ENCODE measurements at places on chromosomes 7 and 10. TPM values are rescaled to one million over a fixed set of nuclear protein-coding genes. Genes with fewer than 3 reads are reported as not detected.
A peak's percentile ranks its signal among the peaks of the same experiment; 100 is the strongest.

GRCh38 chr10:35165811-35166210, 39.2 kb downstream of the CREM start:
- DNase-seq = no peak

- no peak for DNase-seq
These were observed 866.4 kb downstream of the LRMDA start for GRCh38 chr10:76297780-76298281.

DNA sequence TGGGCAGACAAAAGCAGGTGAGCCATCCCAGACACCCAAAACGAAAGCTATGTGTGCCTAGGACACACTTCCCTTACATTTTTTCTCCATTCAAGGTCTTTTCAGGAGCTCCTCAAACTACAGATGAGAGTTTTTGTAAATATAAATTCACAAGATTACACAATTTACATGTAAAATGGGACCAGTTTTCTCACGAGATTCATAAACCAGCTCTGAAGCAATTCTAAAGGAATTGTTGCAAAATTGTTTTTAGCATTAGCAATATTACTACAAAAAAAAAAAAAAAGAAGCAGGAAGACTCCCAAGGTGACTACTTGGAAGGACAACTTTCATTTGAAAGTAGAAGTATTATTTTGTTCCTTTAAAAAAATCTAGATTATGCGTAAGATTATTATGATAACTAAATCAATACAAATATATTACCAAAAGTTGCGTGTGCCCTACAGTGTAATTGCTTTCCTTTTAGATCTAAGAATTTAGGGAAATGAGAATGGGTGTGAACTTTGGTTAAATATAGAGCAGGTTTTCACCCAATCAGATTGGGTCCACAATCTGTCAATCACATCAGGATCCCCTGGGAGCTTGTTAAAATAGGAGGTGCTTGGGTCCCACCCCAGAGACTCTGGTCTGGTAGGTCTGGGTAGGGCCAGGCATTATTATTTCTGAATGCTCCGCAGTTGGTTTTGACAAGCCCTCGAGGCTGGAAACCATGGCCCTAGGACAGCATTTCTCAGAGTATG, 72.2 kb downstream of the TBXAS1 start:
- no peak for DNase-seq

The LRIT1 gene
- not detected for total RNA-seq

DNA sequence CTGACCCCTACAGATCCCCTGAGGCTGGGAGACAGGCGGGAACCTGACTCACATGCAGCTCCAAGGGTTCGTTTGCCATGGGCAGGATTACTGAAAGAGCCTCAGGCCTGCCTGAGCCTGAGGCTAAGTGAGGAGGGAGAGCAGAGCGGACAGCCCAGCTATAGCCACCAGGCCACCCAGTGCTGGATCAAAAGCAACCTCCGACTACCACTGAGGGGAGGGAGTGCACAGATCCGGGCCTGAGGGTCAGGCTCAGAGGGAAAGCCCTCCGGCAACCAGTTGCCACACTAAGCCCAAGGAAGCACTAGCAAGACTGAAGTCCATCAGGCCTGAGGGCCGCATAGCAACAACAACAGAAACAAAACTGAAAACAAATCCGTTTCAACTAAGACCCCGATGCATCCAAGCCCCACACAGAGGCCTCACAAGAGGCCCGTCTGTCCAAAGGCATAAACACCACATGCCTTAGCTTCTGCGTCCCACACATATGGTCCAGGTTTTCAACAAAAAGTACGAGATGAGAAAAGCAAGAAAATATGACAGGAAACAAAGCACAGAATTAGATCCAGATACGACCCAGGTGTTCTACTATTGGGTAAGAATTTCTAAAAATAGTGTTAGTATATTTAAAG, 92.5 kb upstream of the VIPR2 start:
- no peak for DNase-seq

- DNase-seq = no peak
These were observed 18.8 kb upstream of the FAM170B start for GRCh38 chr10:49152663-49153062.

- no peak for DNase-seq
These were observed 13.7 kb downstream of the LBX1 start for GRCh38 chr10:101215397-101216206.

DNA sequence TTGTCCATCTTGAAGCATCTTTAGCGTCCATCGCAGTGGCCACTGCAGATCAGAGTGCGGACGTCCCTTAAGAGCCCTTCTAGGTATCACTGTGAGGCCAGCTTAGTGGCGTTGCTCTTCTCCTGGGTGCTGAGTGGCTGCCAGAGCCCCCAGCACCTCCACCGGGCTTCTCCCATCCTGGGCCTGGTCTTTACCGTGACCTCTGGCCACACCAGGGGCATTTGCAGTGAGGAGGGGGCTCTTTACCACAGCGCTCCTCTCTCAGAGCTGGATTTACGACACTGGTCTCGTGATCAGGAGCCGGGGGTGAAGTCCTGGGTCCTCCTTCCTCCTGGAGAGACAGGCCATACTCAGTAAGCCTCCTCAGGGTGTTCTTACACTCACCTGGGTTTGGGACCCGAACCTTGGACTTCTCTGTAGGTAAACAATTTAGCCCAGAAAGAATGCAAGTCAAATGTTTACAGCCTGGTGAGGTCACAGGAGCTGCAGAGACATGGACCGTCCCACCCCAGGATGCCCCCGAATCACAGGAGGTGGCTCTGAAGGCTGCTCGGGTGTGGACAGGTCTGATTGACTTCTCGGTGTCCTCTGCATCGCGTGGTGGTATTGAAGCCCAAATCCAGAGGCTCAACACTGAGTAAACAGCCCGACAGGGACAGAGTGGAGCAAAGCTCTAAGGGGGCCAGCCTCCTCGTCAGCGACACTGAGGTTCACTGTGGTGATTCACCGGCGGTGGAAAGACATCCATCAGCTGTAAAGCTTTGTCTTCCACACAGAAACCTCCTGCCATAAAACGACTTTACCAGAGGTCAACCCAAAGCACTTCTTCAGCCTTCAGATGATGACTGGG, 33.0 kb downstream of the JAKMIP3 start:
- no peak for DNase-seq

The FFAR4 gene
- total RNA-seq = 17.1 TPM

The CNTNAP2 gene
- total RNA-seq = 2.6 TPM

The SPDYE5 gene
- total RNA-seq = not detected

DNA sequence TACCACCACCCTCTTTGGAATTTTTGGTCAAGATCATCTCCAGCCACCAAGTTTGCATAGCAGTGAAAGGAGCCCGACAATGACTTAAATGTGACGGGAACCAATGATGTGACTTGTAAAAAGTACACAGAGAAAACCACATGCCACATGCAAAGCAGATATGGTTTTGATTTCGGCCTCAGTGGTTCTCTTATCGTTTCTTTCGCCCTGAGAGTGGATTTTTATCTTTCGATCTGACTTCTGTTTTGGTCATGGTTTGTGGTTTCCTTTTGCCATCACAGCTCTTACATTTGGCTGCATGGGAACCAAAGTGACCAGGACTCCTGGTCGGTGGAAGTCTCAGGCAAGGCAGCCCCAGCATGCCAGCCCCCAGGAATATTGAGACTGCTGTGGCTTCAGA, 31.5 kb downstream of the TCF7L2 start:
- DNase-seq = no peak

DNA sequence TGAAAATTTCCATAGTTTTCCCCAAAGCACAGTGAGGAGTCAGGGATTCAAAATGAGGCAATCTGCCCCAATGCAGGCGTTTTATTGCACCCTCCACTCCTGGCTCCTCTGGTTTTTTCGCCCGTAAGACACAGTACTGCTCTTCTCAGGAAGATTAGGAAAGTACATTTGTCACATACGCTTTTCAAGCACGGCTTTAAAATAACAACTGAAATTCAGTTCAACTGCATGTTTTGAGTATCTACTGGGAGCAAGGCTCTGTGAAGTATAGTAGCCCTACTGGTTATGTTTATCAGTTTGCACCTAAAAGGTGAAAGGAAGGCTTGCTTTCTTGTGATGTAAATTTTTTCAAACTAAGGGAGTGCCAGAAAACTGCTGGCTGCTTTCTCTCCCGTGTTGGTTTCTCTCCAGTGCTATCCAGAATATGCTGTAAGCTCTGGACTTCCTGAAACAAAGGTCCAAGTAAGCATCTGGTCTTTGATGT, 1.9 kb upstream of the SGMS1 start:
- no peak for DNase-seq

DNA sequence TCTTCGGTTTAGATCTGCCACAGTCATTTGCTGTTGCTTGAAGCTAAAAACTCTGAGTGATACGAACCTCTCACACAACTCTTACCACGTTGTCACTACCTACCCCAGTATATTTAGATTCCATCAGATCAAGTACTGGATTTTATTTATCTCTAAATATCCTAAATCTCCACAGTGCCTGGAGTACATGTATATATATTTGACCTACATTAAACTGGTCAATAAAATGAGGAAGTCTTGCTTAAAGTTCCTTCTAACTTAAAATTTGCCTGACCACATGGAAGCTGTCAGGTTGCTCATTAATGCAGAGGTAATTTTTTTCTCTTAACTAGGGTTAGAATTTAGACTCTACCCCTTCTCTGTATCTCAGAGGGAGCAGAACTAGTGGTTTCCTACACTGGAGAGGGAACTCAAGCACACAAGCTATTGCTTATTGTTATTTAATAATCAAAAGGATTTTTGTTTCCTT, 3.1 kb upstream of the MACC1 start:
- no peak for DNase-seq

GRCh38 chr10:120392671-120393079, 64.4 kb upstream of the PLPP4 start:
- peak; percentile 29 for DNase-seq

DNA sequence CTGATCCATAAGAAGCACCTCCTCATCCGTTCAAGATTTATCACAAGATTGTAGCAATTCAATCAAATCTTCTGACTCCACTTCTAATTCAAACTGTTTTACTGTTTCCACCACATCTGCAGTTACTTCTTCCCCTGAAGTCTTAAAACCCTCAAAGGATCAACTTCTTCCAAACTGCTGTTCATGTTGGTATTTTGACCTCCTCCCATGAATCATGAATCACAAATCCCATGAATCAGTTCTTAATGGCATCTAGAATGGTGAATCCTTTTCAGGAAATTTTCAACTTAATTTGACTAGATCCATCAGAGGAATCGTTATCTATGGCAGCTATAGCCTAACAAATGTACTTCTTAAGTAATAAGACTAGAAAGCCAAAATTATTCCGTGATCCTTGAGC, 122.3 kb downstream of the IMMP2L start:
- DNase-seq = no peak

The ANXA8 gene
- total RNA-seq = not detected

DNA sequence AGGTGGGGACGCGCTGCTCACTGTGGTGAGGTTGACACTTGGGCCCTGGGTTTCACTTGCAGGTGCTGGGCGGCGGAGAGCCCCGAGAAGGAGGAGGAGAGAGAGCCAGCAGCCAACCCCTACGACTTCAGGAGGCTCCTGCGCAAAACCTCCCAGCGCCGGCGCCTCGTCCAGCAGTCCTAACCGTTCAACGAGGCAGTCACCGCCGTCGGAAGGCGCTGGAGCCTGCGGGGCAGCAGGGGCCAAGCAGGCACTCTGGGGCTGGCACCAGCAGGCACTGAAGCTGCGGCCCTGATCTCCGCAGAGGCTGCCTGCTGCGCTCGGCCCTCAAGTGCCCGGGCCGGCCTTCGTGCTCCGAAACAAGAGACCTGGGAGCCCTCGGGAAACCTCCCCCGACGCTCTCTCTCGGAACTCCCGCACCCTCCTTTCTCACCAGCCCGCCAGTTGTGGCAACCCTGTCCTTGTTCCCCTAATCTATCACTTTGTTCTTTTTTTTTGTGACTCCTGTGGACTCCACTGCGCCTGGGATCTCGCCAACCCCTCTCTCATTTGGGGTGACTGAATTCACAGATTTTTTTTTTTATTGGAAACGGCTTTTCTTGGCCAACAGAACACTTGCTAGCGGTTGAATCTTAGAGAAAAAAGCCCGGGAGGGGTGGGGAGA, 4.7 kb upstream of the GAD2 start:
- no peak for DNase-seq

DNA sequence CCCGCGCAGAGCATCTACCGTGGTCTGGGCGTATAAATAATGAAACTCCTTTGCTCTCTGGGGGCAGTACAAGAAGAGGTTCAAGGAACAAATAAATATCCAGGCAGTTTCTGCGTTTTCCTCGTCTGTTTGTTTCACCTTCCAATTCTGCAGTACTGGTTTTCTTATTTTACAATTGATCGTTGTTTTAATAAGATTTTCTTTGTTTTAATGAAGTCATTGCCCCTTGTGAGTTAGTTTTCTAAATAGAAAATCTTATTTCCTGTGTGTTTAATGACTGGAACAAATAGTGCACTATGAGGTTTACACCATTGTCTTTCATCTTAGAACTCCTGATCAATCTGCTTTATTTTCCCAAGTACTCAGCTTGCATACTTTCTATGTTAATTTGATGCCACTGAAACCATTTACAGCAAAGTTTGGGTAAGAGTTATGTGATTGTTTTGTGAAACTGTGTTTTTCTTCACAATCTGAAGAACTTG, 1.2 kb downstream of the PLEKHA1 start:
- no peak for DNase-seq

DNA sequence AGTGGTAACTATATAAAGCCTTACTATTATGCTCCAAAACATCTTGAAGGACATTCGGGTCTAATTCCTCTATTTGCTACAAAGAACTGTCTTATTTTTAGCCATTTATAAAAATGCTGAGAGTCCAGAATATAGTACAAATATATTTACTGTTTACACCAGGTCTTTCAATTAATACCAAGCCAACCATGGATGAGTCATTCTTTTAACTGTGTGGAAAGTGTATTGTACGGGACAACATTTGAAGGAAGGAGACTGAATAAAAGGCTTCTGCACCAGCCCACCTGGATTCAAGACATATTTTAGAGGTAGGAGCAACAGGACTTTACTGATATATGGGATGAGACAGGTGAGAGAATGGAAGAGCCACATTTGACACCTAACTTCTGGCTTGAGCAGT, 35.4 kb downstream of the MASTL start:
- DNase-seq = no peak

DNA sequence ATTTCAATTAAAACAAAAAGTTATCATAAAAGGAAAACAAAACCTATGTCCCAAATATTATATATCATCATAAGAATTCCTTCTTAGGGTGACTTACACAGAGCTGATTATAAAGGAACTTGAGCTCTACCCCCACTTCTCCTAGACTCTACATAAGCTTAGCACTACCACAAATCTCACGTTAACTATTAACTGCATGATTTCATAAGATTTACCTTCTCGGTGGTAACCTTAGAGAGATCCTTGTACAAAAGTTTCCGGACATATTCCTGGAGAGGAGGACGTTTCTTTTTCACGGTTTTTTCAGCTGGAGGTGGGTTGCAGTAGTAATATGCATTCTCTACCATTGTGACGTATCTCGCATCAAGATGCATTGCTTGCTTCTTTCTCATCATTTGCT, 83.7 kb downstream of the UPF2 start:
- DNase-seq = no peak

DNA sequence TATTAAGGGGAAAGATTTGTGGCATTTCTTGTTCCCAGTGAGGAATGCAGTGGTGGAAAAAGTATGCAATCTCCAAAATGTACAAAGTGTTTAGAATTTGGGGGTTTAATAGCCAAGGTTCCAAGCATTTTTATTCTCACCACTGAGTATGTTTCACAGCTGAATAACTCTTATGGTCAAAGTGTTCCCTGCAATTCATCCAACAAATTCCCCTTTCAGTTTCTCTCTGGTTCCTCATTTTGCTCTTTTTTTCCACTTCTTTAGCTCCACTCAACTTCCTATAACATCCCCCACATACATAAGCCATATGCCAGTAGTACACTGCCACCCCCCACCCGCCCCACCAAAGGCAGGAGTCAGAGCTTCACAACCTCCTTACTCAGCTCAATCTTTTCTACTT, 4.6 kb downstream of the HECW1 start:
- no peak for DNase-seq

Data from transverse colon (tissue), 4 donors.